ENCODE measurements at places on chromosomes 5 and 9.

DNA sequence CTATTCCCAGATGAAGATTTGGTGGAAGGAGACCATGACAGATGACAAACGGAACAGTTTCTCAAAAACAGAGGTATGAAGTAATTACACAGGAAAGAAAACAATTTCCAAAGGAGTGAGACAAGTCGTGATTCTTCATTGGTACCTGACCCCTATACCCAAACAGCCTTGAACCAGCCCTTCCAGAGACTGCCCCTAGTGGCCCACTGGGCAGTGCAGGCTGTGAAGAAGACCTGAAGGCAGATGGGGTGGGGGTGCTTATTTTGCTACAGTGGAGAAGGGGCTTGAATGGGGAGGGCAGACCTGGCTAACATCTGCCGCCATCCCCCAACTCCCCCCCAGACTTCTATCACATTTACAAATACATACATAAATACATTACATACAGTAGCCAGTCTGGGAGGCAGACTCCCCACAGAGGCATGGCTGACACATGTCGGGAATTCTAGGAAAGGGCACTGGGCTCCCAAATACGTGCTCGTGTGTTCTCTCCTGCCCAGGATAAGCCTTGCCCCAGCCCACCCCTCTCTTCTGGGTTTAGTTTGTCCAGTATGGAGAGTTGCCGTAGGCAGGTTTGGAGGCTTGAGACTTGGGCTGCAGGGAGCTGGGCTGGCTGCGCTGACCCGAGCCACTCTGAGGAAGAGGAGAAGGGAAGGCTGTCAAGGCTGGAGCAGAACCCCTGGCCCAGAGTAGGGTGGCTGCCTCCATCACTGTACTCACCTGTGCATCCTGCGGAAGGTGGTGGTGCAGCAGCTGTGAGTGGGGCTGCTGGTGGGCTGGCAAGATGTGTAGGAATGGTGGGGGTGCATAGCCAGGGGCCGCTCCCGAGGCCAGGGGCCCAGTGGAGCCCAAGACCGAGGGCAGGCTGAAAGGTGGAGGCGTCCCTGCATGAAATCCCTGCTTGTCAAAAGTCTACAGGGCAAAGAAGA lies 105.3 kb downstream of the UBE2R2 start:
- DNase-seq = no peak

DNA sequence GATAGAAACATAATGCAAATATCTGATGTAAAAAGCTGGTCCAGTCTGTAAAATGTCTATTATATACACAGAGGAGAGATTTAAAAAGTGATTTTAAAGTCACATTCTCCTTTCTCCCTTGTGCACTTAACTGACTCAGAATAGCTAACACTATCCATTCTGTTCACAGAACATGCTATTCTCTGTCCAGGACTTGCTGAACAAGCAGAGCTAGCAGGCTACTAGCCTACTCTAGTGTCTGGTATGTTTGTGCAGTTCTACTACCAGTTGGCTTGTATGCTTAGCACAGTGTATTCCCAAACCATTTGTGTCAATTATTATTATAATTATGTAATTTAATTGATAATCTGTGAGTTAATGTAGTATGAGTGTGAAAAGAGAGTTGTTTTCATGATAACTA lies 161.7 kb upstream of the NUDT12 start:
- DNase-seq = no peak

DNA sequence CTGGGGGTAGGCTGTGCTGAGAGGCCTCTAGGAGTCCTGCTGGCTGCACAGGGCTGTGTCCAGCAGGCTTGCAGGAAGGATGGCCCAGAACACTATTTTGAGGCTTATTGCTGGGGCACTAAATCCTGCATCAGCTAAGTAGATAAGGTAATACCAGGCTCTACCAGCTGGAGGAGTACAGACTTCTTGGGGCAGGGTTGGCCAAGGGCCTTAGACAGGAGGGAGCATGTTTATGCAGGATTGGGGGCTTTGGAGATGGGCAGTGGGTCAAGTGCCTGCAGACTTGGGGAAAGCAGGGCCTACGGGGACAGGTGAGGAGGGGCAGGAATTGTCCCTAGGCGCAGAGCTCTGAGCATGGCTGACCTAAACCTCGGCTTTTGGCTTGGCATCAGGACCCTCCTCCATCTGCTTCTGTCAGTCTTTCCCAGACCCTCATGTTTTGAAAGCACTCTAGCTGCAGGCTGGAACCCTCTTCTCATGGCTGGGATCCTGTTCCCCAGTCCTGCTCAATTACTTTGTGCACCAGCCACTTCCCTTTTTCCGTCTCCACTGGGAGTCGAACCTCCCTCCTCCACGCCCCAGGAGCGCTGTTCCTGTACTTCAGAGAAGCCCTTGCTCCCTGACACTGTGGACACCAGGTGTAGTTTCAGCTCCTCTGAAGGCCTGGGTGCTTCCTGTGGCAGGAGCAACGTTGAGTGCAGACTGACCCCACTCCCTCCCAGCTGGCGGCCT lies 61.0 kb upstream of the SPTLC1 start:
- no peak for DNase-seq

- no peak for DNase-seq
Measured at GRCh38 chr9:122383992-122384461, 13.2 kb downstream of the PTGS1 start.

DNA sequence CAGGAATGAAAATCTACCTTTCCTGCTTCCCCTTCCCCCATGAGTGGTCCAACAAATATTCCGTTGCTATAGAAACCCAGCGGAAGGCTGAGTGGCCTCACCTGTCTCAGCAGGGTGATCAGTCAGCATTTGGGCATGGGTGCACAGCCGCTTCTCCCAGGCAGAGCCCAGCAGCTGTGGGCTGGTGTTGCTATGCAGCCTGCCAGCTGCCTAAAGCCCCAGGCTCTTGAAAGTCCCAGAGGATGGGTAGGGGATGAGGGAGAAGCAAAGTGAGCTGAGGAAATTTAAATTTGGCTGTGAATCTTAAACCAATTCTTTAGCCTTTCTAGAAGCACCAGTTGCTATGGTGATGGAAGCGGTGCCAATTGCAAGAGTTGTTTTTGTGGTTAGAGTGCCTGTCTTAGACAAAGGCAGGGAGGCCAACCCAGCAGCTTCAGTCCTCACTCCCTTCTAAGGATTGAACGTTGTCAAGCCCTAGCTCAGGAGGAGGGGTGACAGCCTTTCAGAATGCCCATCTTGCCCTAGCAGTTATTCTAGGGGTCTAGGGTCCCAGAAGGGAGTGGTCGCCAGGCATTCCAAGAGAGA lies 151.5 kb upstream of the PITX1 start:
- DNase-seq = no peak

DNA sequence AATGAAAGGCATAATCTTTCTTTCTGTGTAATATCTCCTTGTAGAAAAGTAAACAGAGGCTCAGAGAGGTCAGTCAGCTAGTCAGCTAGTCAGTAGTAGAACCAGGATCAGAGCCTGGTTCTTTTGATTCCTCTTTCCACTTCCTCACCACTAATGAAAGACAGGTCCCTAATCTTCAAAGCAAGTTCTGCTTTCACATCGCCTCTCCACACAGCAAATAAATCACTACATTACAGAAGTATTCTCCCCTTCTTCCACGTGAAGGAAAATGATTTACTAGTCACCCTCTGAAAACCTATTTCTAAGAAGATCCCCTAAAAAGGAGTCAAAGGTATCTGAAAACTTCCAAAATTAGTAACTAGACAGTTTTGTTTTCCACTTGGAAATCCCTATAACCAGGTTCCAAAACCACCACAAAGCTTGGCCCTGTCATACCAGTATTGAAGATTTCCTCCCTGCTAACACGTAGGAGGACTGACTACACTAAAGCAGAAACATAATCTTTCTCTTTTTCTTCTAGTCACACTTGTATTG lies 140.5 kb upstream of the TARS1 start:
- DNase-seq = peak; percentile 73

DNA sequence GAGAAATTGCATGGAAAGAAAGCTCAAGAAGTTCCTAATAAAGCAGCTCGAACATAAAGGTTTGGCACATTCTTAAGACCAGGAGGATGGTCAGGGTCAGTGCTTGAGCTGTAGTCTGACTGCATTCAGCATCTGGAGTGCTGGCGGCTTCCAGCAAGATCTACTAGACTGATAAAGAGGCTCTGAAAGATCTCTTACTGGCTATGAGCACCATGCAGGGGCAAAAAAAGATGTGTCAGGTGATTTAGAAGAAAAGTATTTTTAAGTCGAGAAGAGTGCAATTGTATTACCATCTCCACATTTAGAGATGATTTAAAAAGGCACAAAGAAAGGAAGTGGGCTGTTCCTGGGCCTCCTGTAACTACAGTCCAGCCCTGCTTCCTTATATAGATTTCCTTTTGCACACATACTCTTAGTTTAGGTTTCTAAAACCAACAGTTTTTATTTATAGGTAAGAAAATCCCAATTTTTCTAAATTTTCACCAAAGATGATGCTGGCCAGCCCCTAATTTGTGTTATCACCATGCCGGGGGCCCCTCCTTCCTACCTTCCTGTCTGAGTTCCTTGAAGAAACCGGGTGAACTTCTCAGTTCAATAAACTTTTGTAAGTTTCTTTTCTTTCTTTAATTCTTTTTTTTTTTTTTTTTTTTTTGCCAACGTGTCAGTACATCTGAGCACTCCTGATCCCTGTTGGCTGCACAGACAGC lies 65.9 kb upstream of the PLPP1 start:
- DNase-seq = no peak

GRCh38 chr5:162593881-162594280 lies 526.3 kb downstream of the GABRG2 start:
- no peak for DNase-seq

DNA sequence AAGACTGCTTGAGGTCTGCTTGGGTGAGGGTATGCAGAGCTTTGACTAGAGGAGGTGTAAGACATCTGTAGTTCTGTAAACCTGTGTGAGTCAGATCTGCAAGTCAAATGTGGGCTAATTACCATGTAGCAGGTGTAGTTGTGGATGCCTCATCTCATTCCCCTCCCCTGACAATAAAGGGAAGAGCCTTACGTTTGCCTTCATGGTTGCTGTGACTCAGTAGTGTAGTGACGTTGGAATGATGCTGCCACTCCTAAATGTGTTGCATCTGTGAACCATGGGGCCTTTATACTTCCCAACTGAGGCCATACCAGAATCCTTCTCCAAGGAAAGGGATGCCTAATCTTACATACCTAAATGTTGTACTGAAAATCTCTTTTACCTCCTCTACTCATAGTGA lies 26.0 kb downstream of the PRDM6 start:
- no peak for DNase-seq

- peak; percentile 22 for DNase-seq
Measured at GRCh38 chr5:39542511-39543285, 117.9 kb upstream of the DAB2 start.

DNA sequence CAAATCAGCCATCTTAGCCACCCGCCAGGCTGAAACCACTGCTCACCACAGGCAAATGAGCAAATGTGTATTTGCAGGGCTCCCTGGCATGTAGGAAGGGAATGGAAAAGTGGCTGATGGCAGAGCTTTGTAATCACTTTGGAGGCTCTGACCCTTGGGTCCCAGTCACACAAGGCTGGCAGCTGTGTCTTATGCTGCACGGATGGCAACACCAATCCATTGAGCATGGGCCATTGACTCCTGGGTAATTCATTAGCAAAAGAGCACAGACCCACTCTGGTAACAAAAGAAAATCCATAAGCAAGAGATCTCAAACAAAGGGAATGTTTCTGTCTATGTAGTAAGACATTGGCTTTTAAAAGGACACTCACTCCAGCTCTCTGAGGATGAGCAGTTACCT lies 57.6 kb downstream of the SPOCK1 start:
- no peak for DNase-seq

DNA sequence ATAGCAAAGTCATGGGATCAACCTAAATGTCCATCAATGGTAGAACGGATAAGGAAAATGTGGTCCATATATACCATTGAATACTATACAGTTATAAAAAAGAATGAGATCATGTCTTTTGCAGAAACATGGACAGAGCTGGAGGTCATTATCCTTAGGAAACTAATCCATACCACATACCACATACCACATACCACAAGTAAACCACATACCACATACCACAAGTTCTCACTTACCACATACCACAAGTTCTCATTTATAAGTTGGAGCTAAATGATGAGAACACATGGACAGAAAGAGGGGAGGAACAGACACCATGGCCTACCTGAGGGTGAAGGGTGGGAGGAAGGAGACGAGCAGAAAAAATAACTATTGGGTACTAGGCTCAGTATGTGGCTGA lies 154.6 kb upstream of the GHR start:
- no peak for DNase-seq

- no peak for DNase-seq
Measured at GRCh38 chr9:85045271-85045670, 375.7 kb downstream of the NTRK2 start.

- DNase-seq = no peak
Measured at GRCh38 chr5:157563929-157564716, 11.5 kb downstream of the ADAM19 start.

- no peak for DNase-seq
Measured at GRCh38 chr5:115354246-115354645, 57.8 kb upstream of the CCDC112 start.

DNA sequence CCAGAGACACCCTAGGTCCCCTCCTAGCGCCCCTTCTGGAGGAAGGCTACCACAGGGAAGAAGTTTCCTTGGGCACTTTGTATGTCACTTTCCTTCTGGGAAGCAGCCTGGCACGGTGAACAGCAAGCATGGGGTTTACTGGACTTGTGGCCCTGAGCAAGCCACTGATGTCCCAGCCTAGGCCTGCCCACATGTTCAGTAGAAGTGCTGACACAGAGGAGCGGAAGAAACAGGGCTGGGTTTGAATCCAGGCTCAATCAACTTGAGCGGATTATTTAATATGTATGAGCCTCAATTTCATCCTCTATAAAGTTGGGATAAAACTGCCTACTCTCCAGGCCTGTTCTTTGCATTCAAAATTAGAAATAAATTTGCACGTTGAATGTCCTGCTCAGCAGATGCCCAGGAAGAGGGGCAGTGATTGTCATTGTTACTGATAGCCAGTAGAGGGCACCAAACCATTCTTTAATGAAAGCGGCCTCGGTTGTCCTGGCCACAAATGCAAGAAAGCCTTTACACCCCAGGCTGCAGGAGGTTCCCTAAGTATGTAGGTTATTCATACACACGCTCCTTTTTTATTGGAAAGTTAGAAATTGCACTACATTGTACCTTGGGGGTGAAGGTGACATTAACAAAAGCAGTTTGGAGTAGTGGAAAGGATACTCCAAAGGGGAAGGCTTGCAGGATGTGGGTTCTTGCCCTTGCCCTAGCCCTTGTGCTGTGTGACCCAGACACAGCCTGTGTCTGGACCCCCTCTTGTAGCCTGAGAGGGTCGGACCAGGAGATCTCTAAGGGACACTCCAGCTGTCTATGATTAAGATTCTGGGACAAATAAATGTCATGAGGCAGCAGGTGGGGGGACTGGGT lies 13.4 kb upstream of the XPA start:
- peak; percentile 63 for DNase-seq

DNA sequence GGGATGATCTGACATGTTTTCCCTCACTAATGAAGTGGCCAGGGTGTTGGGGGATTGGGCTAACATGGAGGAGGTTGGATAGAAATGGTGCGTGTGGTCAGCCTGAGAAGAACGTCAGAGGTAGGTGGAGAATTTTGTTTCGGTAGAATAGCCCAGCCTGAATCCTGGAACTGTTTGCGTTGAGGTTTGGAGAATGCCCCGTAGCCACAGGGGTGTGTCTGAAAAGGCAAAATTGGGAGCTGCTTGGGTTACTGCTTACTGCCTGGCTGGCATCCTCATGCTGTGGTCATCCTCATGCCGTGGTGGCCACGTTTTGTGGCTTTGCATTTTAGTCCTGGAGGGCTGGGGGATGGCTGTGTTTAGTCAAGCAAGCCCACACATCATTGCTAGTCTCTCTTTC lies 236.9 kb downstream of the GOLPH3 start:
- DNase-seq = no peak
